Cerebellum (tissue), 4 donors: ENCODE measurements at places on chromosomes 12 and 14.

- DNase-seq, result no peak
Measured at GRCh38 chr12:31214626-31215517, 111.1 kb downstream of the SINHCAF start.

GRCh38 chr12:4866299-4866698, 43.4 kb upstream of the KCNA1 start:
- DNase-seq, result no peak

DNA sequence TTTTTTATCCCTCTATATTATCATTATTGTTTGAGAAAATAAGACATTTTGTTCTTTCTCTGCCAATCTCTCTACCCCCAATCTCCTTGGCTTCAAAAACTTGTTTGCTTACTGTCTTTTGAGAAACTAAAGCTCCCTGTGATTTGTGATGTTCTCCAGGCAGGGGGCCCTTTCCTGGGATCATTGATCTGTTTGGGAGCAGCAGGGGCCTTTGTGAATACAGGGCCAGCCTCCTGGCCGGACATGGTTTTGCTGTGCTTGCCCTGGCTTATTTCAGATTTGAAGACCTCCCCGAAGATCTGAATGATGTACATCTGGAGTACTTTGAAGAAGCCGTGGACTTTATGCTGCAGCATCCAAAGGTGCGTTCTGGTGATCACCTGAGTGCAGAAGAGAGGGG, 4.5 kb downstream of the ACOT6 start:
- no peak for DNase-seq

- no peak for DNase-seq
Measured at GRCh38 chr12:105231396-105231795, 4.6 kb downstream of the APPL2 start.

- DNase-seq, result no peak
Measured at GRCh38 chr12:18751866-18752265, 13.9 kb downstream of the CAPZA3 start.

DNA sequence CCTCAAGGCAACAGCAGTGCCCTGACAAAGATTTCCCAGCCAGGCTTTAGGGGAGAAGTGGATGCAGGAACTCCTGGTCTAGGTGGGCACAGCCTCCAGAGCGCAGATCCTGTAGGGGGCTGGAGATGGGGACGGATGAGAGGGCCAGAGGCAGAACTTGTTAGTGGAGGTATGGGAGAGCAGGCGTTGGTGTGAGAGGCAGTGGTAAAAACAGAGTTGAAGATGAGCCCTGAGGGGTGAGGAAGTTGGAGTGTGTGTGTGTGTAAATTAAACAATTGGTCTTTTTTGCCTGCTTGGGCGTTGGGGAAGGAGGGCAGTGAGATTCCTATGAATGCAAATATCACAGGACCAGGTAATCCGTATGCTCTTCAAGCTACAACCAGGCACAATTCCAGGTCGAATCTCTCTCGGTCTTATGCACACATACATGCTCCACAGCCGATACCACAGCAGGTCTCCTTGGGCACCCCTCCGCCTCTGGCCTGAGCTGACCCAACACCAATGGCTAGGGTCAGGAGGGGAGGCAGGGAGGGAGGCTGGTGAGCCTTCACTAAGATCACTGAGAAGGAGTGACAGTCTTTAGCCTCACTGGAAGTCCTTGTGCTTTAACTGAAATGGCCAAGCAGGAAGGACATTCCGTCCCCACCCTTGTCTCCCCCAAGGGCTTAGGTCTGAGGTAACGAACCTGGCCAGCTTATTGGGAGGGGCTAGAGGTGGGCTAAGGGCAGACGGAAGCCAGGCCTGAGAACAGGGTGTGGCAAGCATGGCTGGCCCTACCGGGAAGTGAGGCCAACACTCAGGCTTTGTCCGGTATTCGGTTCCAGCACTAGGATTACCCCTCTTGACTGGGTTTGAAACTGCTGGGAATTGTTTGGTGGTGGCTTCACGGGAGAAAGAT, 1.5 kb upstream of the KRT7 start:
- no peak for DNase-seq

- DNase-seq, result no peak
Measured at GRCh38 chr14:67768219-67768618, 48.2 kb downstream of the ZFYVE26 start.

GRCh38 chr12:109109746-109110350, 6.5 kb upstream of the ACACB start:
- DNase-seq, result no peak

- no peak for DNase-seq
Measured at GRCh38 chr12:101885912-101886561, 8.7 kb downstream of the DRAM1 start.

DNA sequence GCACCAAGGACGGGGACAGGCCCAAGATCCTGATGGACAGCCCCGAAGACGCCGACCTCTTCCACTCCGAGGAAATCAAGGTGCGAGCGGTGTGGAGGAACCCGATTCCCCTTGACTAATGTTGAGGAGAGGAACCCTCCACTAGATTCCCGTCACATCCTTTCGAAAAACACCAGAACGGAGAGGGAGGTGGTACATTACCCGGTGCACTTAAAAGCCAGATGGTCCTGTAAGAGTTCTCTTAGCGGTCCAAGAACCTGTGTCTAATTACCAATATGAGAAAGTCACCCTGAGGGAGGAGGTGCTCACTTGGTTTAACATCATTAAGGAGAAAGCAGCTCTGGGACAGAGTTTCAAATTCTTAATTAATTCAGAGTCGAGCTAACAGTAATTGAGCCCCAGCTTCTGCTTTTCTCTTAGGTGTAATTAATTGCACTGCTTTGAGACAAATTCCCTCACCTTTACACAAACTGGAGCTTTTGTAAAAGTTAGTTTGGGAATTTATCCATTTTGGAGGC, 450 bp downstream of the PRKAB1 start:
- DNase-seq, result no peak

DNA sequence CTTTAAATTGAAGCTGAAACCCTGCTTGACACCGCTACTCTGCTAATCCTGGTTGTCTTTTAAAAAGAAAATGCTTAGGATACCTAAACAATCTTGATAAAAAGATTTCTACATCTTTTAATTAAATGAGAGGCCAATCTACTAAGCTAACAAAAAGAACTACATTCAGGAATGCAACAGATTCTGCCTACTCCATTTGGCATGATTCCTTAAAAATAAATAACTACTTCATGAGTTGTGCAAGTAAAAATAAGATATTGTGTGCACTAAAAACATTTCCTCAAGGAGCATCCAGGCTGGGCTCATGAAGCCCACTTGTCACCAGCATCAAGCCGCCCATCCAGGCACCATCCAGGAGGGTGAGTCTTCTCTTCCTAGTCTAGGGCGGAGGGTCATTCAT, 197.5 kb downstream of the PAX9 start:
- no peak for DNase-seq

GRCh38 chr12:18658829-18659228, 79.0 kb downstream of the PLCZ1 start:
- no peak for DNase-seq

DNA sequence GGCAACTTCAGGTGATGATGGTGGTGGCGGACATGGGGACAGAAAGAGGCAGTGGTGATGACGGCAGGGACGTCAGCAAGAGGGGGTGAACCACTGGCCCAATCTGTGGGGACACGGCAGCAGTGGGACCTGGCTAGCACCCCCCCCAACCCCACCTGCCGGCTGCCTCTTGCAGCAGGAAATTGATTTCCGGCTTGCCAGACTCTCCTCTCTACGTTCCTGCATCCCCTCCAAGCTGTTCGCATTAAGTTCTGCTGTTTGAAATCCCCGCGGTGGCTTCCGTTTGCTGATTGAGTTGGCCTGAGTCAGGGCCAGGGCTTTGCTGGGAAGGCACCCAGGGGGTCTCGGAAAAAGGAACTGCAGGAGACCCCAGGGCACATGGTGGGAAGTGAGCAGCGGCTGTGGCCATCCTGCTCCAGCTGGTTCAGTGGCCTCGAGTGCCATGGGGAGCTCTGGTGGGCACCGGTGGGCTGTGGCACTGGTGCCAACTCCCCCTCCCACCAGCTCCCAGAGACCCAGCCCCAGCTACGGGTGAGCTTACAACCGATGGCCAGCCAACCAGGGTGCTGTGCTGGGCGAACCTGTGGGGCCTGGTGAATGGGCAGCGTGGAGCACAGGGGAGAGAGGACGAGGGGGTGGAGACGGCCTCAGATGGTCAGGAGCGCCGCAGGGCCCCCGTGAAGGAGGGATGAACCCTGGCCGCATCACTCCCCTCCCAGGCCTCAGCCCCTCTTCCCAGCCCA, 14.6 kb upstream of the NUDT14 start:
- no peak for DNase-seq

DNA sequence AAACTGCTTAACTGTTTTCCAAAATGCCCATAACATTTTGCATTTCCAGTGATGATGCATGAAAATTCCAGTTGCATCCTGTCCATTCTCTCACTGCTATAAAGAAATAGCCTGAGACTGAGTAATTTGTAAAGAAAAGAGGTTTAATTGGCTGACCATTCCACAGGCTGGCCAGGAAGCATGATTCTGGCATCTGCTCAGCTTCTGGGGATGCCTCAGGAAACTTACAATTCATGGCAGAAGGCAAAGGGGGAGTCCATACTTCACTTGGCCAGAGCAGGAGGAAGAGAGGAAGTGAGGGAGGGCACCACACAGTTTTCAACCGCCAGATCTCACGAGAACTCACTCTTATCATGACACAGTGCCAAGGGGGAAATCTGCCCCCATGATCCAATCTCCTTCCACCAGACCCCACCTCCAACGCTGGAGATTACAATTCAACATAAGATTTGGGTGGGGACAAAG, 18.2 kb upstream of the CLEC2D start:
- DNase-seq, result no peak

DNA sequence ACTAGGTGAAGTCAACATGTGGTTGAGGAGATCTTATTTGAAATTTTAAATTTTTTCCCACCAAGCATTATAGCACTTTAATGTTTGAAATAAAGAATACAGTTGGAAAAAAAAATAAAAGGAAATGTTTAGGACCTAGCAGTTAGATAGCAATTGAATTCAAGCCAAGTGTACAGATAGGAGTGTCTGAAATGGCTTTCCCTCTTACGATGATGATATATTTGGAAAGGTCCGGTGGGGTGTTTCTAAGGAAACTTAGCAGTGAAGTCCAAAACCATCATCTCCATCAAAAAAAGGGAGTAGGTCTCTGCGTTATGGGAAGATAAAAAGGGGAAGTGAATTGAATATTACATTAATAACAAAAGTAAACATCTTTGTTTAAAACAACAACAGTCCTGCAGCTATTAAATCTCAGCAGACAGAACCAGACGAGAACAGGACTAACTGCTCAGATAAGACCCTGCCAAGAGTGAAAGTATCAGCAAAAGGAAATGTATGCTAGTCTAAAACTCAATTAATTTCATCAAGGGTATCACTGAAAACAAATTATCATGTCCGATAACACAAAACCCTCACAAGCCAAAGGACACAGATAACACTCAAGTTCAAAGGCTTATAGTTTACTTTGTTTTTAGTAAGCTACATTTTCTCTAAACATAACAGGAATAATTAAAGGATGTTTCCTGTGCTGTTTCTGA, 242.0 kb downstream of the BMP4 start:
- peak; percentile 5 for DNase-seq
